Muscle of arm (tissue), 14 donors: ENCODE measurements at places on chromosomes 6 and 20.
A peak's percentile ranks its signal among the peaks of the same experiment; 100 is the strongest.

DNA sequence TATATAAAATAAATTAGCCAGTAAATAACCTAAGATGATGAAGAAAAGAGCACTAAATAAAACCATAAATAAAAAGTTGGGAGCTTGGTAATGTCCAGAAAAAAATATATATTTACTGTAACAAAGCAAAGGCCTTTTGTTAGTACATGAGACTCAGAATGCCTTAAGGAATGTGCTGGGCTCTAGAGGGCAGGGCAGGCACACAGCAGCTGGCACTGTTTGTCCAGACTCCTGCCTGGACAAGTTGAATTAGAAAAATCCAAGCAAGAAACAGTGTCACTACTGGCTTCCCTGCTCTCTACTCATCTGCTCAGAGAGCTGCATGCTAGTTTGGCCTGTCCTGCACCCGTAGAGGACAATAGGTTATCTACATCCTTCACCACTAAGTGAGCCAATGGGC, 8.8 kb downstream of the DEFB129 start:
- DNase-seq = no peak

GRCh38 chr6:161736781-161737292, 463.0 kb upstream of the AGPAT4 start:
- no peak for DNase-seq

GRCh38 chr20:20411402-20411801, 43.5 kb downstream of the INSM1 start:
- no peak for DNase-seq

DNA sequence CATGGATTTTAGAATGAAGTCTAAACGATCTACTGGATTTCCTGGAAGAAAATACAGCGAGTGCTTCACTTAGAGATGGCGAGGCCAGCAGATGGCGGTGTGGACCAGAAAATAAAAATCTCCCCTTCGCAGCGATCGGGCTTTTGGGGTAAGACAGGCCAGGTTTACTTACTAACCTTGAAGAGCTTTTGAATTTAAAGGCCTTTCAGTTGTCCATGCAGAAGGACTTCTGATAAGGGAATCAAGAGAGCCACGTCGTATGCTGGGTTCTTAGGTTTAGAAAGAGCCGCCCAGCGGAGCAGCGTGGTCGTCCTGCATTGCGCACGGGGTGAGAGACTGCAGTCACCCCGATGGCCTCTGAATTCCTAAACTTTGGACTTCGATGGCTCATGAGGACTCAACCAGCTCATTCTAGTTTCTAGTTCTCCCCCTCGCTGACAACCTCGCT, 125.2 kb upstream of the RALGAPA2 start:
- DNase-seq = peak; percentile 58

GRCh38 chr6:39428152-39428551, 105.7 kb upstream of the KCNK16 start:
- no peak for DNase-seq

DNA sequence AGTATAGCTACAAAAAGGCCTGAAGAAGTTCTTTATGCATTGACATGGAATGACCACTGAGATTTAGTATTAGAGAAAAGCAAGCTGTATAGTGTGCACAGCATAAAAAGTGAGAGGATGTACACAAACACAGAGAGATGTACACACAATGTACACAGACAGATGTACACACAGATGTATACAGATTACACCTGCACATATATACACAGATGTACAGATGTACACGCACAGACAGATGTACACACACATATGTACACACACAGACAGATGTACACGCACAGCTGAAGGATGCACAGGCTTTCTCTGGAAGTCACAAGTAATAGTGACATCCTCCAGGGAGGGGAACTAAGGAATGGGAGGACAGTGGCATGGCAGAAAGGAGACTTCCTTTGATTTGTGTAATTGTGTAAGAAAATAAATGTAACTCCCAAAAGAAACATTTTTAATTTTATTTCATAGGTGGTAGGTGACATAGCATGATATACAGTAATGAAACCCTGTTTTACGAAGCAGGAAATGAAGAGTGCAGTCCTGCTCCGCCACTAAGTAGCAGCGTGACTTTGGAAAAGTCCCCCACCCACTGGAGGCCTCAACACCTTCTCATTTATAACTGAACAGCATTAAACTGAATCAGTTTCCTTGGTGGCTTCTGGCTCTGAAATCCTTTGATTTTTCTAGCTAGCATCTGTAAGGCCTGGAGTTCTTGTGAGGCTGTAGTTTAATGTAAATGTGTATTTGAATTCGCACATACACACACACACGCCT, 14.1 kb downstream of the NFATC2 start:
- DNase-seq = no peak

DNA sequence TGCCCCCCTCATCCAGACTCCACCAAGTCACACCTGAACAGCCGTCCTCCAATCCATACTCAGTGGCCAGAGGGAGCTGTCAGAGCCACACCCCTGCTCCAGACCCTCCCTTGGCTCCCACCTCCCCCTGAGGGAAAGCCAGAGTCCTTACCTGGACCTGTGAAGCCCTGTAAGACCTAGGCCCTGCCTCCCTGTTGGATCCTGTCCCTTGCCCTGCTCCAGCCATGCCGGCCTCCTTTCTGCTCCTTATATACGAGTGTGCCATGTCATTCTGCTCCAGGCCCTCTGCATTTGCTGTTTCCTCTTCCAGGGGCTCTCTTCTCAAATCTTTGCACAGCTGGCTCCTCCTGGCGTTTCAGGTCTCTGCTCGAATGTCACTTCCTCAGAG, 100.3 kb upstream of the MYL9 start:
- no peak for DNase-seq

- DNase-seq = no peak
These were observed 15.4 kb upstream of the GJE1 start for GRCh38 chr6:142117366-142117765.

- no peak for DNase-seq
These were observed 88.6 kb downstream of the PDE10A start for GRCh38 chr6:165574220-165575157.
